ENCODE measurements at places on chromosomes 1 and 21.

DNA sequence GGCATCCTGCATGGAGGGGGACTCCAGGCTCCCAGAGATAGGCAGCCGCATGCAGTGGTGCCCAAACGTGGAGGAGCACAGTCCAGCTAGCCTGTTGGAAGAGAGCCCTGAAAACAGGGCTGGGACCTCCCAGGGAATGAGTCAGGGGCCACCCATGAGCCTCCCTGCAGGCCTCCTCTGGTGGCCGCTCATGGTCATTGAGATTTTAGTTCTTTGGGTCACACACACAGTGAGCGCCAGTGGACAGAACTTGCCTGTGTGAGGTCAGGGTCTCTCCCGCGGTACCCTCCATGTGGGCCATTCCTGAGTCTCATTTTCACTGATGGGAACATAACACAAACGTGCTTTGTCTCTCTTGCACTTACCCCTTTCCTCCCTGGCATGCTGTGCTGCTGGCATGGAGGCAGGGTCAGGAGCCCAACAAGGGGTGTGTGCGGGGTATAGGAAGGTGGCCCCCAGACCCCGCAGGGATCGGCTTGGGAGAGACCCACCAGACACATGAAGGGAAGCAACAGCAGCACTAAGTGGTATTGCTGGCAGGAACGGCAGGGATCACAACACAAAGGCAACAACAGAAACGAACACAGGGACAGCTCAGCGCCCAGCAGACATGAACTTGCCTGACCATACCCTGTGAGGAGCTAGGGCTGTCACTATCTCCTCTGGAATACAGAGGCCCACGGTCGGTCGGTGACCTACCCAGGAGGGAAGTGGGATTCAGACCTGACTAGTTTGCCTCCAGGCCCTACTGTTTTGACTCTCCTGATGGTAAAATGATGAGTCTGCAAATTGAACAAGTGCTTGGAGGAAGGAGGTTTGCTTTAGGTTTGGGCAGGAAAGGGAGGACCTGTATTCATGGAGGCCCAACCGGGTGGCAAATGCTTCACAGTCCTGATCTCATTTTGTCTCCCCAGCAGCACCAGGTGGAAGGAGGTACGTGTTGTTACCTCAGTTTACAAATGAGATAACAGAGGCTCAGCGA, 31.8 kb downstream of the ABCG1 start:
- no peak for DNase-seq

- DNase-seq, result no peak
These were observed 40.1 kb downstream of the CACNA1S start for GRCh38 chr1:201072149-201072548.

- DNase-seq, result no peak
These were observed 511 bp downstream of the NDC1 start for GRCh38 chr1:53837646-53837923.

GRCh38 chr1:154775621-154776605, 94.2 kb downstream of the KCNN3 start:
- DNase-seq, result no peak

DNA sequence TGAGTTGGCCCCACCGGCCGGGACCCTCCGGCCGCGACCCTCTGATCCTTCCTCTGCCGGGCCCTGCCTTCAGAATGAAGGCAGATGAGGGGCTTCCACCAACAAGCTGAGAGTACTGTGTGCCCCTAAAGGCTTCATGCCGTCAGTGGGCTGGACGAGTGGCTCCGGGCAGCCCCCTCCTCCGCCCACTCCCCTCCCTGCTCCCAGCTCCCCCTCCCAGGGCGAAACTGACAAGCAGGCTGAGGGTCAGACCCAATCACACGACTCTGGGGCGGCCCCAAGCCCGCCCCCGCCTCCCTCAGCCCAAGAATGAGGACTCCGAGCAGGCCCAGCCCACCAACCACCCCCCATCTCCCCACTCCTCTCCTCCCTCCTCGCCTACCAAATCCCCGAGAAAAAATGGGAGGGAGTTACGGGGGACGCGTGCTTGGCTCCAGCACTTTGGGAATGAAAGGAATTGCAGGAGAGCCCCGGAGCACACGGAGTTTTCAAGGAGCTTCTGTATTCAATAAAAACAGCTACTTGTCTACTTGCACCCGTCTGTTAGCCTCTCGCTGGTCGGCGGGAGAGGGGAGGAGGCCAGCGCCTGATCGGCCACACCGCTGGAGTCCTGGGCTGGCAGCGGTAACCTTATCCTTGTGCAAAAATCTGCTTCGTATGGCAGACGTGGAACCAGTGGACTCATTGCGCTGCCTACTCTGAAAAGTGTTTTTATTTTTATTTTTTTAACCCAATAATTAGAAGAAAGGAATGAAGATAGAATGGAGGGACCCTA, at the start of gene COL11A1:
Gene COL11A1 (minus strand): TSS at position 147 of the 775 bp plus-strand sequence. CDS start 344 bp downstream, outside the sequence.
- DNase-seq, result no peak

- DNase-seq, result no peak
These were observed 20.7 kb downstream of the NR5A2 start for GRCh38 chr1:200048244-200048643.

DNA sequence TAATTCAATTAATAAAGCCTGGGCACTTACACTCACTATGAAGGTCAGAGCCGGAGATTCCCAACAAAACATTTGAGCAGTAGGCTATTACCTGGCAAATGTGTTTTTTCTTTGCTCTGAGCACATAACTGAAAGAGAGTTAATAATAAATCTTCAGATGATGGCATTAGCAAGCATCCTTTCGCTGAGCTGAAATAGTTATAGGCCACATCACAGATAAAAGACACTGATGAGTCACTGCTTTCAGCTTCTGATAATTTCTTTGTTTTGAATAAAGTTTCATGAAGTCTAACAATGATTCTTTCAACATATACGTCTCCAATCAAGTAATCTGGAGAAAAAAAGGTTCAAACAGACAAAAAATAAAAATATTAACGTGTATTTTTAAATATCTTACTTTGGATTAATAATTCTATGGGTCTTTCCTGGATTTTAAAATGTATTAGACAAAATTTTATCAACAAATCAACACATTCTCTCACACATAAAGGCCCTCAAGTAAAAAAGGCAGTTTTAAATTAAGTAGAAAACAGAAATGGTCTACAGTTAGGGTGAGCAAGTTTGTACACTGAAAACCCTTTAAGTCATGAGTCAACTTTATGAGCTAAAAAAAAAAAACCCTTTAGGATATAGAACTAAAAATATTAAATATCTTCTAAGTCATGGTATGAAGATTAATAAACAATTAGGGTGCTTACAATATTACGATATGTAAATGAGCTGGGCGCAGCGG, 33.1 kb downstream of the LTN1 start:
- DNase-seq, result no peak

DNA sequence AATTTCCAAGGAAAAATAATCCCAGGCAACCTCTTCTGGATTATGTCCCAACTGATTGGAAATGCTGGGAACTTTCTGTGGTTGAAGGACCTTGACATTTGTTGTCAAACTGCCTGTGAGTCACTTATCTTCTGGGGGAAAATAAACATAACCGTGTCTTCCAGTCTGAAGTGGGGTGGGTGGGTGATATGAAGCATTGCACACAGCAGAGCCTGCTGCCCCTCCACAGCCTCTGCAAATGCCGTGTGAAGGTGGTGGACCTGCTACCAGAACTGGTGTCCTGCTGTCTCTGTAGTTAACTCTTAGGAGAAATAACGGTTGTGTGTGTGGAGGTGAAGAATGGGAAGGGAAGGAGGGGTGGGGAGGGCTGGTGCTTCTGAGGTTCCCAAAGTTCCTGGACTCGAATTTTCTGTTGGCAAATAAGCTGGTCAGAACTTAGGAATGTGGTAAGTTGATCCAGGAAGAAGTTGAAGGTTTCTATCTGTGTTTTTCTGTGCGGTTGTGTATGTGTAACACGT, 23.2 kb downstream of the GALNT2 start:
- no peak for DNase-seq

DNA sequence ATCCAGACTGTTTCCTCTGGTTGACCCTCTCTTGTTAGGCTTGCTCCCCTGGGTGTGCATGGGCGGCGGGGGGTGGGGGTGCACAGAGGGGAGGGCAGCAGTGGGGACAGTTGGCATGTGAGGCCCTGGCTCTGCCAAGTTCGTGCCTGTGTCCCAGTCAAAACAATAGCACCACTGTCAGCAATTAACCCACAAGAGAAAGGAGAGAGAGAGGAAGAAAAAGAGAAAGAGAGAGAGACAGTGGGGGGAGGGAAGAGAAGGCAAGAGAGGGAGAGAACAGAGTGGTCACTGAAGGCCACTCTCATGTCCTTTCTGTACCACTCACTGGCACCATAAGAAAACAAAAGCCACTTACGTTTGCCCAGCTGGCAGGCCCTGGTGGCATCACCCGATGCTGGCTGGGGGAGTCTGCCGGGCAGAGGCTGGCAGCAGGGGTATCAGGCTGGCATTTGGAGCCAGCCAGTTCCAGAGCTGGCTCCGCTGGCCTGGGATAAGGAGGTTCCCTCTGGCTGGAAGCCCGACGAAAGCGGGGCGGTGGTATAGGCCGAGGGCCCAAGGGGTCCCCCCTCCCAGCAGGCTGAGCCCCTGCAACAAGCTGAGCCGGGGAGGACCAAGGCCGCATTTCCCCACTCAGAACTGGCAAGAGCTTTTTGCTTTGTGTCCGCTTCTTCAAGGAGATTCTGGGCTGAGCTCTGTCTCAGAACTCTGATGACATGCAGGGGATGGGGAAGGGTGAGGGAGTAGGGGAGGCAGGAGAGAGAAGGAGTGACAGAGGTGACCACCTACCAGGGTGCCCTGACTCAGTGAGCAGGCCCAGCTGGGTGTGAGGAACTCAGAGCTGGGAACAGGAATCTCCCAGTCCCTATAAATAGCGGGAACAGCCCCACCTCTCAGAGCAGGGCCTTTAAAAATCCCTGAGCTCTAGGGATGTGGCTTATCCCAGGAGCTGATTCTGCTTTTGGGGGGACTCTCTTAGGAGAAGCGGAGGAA, 27.9 kb downstream of the PIK3C2B start:
- DNase-seq, result no peak

- no peak for DNase-seq
These were observed at the start of gene RSPO1 for GRCh38 chr1:37634244-37634991. Gene RSPO1 (minus strand): TSS chr1:37634892. CDS start chr1:37629661, 5,231 bp downstream.

GRCh38 chr1:237799762-237800474, 90.8 kb downstream of the ZP4 start:
- peak; percentile 26 for DNase-seq

GRCh38 chr1:109617291-109617801, 2.1 kb downstream of the GNAT2 start:
- no peak for DNase-seq

DNA sequence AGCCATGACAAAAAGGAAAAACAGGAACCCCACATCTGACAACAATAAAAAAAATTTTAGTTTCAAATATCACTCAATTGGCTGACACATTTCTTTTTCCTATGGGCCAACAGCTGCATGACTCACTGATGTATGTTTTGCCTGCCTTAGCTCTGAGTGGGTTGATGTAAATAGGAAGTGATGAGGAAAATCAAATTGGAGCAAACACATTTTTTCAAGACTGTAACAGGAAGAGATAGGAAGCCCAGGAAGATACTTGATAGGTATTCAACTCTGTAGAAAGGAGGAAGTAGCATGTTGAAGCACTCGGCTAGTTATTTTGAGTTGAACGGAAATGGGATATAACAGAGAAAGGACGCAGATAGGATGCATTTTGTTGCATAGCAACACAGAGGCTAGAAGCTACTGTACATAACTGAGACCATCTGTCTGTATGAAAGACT, 168.0 kb upstream of the NR5A2 start:
- DNase-seq, result no peak

DNA sequence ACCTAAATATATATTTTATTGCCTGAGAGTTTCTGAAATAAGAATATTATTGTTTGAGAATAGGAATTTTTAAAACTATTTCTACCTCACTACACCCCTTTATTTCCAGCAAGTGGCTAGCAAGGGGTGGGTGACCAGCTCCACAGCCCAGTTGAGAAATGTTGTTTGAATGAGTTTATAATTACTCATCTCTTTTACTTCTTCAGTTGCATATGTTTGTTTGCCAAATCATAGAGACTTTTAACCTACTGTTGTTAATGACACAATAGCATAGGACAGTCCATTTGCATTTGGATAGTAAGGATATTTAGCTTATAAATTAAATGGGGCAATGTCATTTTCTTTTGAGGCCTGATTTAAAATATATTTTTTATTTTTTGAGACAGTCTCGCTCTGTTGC, 127.8 kb downstream of the NRDC start:
- no peak for DNase-seq

DNA sequence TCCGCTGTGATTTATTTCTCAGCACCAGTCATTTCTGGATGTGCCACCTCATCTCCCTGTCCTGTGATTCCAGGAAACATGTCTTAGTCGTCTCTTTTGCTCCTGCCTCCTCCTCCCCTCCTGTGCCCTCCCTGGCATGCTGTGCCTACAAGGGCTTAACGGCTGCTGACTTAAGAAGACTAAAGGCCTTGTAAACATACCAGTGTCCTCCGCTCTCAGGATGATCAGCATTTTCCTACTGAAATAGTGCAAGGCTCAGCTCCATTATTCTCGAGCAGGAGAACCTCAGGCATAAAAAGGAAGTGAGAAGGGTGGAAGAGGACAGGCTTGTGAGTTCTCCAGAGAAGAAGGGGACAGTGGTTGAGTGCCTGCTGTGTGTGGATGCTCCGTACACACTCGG, 61.6 kb upstream of the RUNX3 start:
- DNase-seq, result no peak

DNA sequence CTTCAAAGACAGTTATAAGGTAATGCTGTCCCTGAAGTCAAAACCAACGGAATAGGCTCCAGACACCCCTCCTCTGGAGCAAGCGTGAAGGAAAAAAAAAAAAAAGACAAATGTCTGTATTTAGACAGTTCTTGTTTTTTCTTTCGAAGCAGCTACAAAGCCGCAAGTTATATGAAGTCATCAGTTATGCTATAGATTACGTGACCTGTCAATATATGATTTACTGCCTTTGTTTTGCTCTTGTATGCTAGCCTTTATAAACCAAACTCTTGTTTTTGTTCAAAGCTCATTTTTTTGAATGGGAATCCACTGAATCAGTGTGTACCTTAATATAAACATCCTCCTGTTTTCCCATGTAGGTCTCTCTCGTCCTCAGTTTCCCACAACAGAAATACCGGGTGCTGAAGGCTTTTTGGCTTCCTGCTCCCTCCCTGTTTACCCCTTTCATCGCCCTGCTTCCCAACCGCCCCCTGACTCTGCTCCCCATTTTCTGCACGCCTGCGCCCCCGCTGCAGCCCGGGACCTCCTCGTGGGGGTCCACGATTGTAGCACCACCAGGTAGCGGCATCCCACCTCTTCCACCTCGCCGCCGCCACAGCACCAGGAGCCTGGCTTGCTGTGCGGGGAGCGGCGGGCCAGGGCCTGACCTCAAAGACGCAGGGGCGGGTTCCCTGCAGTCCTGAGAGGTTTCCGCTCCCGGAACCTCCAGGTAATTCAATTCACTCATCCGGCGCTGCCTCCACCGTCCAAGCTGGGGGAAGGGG, 5.2 kb upstream of the ZNF678 start:
- no peak for DNase-seq

DNA sequence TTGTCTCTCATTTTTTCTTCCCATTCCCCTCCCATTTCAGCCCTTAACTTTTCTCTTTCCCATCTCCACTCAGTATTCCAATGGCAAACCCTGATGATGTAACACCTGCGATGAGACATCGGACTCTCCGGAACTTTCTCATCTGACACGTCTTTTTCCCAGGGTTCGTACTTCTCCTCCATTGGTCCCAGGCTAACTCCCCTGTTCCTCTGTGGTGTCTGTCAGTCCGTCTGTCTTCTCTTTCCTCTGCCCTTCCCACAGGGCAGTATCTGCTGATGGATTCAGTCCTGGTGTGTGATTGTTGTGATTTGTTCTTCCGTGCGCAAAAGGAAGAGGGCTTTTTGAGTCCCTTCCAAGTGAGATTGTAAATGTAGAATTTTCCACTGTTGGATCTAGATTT, 27.7 kb downstream of the VANGL2 start:
- DNase-seq, result no peak
